ENCODE measurements at places on chromosomes 6 and 20.

DNA sequence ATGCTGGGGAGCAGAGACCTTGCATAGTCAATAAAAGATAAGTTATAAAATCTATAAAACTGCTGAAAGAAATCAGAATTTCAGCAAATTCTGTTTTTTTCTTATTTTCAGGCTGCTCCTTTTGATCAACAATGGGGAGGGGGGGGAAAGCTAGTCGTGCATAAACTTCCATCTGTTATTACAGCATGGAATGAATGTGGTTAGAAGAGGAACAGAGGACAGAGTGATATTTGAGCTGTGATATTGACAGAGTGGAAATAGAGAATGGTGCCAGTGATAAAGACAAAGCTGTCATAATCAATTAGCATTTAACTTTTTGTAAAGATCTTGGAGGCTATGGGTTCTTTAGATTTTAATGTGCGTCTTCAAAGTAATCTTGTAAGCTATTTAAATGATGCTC is 43.4 kb upstream of the QKI start:
- DNase-seq, result no peak

DNA sequence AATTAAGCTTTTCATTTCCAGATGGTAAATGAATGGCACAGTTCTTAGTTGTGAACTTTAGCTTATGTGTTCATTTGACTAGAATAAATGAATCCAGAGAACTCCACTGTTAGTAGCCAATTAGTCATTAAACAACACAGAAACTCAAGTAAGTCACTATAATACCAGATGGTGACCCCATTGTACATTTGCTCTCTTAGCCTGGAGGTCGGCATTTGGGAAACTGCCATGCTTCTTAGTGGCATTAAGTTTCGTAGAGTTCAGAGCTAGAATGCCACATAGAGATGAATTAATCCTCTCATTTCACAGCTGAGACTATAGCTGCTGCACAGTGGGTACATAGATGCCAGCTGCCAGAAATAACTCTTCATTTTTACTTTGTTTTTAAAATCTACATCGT is 10.8 kb upstream of the DTNBP1 start:
- DNase-seq, result no peak

DNA sequence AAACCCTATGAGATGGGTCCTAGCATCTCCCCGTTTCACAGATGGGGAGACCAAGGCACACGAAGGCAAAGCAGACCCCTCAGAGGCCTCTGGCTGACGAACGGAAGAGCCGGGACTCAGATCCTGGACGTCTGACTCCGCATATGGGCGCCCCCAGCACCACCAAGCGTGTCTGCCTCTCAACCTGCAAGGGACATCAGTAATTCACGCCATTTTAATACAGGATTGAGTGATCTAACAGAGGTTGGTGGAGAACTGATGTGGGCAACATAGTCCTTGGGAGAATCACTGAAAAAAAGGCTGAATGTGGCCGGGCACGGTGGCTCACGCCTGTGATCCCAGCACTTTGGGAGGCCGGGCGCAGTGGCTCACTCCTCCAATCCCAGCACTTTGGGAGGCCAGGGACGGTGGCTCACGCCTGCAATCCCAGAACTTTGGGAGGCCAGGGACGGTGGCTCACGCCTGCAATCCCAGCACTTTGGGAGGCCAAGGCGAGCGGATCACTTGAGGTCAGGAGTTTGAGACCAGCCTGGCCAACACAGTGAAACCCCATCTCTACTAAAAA is 206.6 kb downstream of the DLL1 start:
- DNase-seq, result peak; percentile 14

DNA sequence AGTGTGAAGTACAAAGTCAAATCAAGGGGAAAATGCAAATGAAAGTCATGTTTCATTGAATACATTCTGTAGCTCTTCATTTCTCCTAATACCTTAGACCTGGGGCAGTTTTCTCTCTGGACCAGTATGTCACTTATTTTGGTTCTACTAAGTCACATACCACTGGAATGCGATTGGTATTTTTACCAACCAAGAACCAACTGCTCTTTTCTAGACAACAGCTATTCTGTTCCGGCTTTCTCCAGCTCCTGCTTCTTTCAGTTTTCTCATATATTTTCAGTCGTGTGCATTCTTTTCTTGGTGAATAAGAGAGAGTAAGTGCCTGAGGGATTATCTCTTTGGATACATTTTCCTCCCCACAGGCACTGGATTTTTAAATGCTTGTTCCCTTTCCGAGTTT is 39.2 kb upstream of the SPACA1 start:
- no peak for DNase-seq

- no peak for DNase-seq
Measured at GRCh38 chr20:47610945-47611250, 109.2 kb downstream of the NCOA3 start.

GRCh38 chr6:75386050-75386770 is 101.6 kb upstream of the TMEM30A start:
- no peak for DNase-seq
